ENCODE measurements at places on chromosomes 16 and 17.

GRCh38 chr16:65415460-65415859, 293.6 kb upstream of the CDH11 start:
- peak; percentile 76 for DNase-seq

- no peak for DNase-seq
Measured at GRCh38 chr17:9057310-9057709, 36.0 kb downstream of the NTN1 start.

DNA sequence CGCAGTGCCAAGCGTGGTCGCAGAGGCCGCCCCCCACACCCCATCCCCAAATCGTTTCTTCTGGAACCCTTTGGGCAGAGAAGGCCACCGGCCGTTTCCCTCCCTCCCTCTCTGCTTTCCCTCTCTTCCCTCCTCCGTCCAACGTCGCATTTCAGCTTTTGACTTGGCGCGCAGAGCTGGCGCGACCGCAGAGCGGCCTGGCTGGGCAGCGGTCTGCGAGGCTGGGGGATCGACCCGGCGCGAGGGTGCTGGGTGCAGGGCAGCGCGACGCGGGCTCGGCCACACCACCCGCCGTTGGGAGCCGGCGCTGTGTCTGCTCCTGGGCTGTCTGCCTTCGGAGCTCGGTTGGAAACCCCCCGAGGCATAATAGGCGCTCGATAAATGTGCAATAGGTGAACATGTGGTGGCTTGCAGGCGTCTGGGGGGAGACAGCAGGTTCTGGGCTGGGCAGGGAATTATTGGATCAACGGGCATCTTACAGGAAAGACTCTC, 2.8 kb upstream of the NTN3 start:
- no peak for DNase-seq

DNA sequence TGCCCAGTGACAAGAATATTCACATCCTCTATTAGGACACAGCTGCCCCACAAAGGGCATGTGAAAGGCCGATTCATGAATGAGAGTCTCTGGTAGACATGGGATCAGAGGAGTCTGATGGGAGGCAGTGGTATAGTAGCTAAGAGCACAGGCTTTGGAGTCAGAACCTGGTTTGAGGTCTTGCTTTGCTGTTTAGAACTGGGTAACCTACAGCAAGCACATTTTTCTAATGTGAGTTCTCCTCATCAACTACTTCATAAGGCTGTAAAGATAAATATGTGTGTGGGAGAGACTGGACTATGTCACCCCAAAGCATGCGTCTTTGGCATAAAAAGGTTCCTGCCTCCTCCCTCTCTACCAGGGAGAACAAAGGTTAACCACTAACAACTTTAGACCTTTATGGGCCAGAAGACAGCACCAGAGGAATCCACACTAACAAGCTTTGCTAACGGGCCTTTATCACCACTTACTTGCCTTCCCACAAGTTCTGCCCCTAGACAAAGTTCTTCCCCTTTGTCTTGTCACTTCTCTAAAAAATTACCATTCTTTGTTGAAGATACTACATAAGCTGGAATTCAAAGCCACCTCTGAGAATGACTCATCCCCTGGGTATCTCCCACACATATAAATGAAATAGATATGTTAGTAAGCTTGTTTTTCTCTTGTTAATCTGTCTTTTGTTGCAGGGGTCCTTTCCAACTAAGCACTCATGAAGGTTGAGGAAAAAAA, 21.1 kb downstream of the CDR2 start:
- no peak for DNase-seq

DNA sequence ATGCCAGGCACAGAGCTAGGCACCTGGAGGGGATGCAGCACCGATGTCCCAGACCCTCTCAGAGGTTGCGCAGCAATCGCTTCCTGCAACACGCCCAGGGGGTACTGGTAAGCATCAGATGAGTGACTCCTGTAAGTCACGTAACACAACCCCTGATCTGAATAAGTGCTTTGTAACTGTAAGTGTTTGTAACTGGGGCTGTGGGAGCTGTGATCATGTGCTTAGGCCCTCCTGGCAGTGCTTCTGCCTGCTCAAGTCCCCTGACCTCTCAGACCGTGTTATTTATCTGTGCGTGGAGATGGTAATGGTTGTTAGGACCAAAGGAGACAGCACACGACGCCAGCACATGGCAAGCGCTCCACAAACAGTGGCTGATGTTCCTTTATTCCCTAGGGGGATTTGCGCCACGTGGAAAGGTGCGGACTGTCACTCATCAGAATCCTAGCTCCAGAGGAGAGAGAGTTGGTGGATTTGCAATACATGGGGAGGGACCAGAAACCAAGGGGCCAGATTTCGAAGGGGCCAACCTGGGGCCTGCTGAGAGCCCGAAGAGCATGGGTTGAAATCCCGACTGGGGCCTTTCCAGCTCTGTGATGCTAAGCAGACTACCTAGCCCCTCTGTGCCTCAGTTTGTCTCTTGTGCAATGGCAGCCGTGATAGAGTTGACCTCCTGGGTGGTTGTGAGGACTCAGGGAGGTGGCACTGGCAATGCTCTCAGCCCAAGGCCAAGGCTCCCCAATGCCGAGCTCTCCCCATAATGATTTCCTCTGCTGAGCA, 151.8 kb downstream of the IRF8 start:
- no peak for DNase-seq

DNA sequence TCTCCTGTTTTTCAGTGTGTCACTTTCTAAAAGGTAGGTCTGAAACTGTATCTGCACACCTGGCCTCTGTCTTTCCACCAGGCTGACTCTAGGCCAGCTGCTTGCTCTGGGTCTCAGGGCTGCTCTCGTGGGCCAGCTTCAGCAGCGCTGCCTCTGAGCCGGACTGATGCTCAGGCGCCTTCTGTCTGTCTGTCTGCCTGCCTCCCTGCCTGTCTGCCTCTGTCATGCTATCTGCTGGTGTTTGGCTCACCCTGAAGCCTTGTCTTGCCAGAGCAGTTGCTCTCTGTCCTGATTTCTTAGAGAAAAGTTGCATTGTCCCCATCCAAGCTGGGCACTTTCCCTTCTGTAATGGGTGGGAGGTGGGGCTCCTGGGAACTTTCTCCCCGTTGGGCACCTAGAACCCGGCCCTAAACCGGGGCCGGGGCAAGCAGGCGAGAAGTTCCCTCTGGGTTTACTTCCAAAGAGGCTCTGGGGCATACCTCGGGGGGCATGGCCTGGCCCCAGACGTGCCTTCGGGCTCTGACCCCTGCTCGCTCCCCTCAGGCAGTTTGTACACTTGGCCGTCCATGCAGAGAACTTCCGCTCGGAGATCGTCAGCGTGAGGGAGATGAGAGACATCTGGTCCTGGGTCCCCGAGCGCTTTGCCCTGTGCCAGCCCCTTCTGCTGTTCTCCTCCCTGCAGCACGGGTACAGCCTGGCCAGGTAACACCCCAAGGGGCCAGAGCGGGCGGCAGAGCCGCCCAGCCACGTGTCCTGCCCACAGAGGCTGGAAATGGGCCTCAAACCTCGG, 15.9 kb upstream of the ATP6V0C start:
- DNase-seq: no peak
